ENCODE measurements at places on chromosomes 5 and 9. TPM values are rescaled to one million over a fixed set of nuclear protein-coding genes. Genes with fewer than 3 reads are reported as not detected.

DNA sequence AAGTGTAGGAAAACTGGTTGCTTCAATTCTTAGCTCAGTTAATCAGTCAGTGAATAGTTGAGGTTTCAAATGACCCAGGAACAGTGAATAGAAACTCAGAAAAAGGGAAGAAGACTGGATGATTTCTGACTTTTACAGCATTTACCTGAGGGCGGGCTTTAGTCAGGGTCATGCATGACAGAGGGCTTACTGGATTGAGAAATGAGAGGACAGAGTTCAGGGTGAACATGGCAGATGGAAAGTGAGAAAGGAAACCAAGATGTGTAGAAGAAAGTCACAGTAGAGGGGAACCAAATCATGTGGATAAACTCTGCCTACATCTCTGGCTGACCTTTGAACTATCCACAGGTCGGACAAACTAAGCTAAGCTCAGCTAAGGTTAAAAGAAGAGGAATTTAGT lies 596.0 kb downstream of the SEMA5A start:
- no peak for DNase-seq

Gene CDC20B
- not detected for total RNA-seq

- no peak for DNase-seq
These were observed 563.9 kb upstream of the TLE4 start for GRCh38 chr9:79007701-79008483.

DNA sequence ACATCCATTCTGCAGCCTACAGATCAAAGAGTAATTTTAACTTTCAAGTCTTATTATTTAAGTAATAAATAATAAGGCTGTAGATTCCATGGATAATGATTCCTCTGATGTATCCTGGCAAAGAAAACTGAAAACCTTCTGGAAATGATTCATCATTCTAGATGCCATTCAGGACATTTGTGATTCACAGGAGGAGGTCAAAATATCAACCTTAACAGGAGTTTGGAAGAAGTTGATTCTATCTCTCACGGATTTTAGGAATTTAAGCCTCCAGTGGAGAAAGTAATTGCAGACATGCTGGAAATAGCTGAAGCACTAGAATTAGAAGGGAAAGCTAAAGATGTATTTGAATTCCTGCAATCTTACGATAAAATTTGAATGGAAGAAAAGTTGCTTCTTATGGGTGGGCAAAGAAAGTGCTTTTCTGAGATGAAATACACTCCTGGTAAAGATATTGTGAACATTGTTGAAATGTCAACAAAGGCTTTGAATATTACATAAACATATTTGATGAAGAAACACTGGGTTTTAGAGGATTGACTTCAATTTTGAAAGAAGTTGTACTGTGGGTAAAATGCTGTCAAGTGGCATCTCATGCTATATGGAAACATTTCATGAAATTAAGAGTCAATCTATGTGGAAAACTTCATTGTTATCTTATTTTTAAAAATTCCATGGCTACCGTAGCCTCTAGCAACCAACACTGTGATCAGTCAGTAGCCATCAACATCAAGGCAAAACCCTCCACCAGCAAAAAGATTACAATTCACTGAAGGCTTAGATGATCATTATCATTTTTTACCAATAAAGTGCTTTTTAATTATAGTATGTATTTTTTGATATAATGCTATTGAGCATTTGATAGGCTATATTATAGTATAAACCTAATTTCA lies 1141.0 kb downstream of the CDH12 start:
- DNase-seq: no peak
